ENCODE measurements at places on chromosomes 6 and 20.
A peak's percentile ranks its signal among the peaks of the same experiment; 100 is the strongest.

- H3K36me3 ChIP-seq: no peaks in the 10 kb centered on the region
- no peak overlapping the region for H3K27ac ChIP-seq
- no peaks in the 10 kb centered on the region for H3K27me3 ChIP-seq
- DNase-seq: no peak
Measured at GRCh38 chr6:38427492-38428210, 212.1 kb downstream of the BTBD9 start.

- H3K4me1 ChIP-seq: no peaks in the 10 kb centered on the region
- no peak for DNase-seq
- no peak overlapping the region for H3K27ac ChIP-seq
- H3K4me3 ChIP-seq: no peak overlapping the region
- no peaks in the 10 kb centered on the region for H3K36me3 ChIP-seq
- H3K27me3 ChIP-seq: no peaks in the 10 kb centered on the region
Measured at GRCh38 chr6:135121434-135121833, 59.7 kb upstream of the MYB start.

DNA sequence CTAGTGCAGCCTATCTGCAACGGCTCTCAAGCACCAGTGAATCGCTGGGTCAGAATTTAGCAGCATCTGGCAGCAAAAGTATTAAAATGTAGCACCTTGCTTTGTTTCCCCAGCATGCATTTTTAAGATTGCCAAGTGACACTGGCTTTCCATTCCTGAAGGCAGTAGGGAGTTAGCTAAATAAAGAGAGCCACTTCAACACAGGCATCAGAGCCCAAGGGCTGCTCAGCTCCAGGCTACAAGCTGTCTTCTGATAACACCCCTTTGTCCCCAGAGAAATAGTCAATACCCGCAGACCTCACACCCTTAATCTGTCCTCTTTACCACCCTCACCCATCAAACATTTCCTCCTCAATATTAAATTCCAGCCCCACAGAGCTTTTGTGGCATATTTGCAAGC, 19.7 kb upstream of the MDFI start:
- no peaks in the 10 kb centered on the region for H3K27me3 ChIP-seq
- no peaks in the 10 kb centered on the region for H3K36me3 ChIP-seq
- H3K4me1 ChIP-seq: no peaks in the 10 kb centered on the region

DNA sequence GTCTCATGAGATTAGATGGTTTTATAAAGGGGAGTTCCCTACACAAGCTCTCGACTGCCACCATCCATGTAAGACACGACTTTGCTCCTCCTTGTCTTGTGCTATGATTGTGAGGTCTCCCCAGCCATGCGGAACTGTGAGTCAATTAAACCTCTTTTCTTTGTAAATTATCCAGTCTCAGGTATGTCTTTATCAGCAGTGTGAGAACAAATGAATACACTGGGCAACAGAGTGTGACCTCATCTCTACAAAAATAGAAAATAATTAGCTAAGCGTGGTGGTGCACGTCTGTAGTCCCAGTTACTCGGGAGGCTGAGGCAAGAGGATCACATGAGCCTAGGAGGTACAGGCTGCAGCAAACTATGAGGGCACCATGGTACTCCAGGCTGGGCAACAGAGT, 51.3 kb downstream of the MDN1 start:
- peaks cover 20% of the 10 kb centered on the region for H3K36me3 ChIP-seq
- DNase-seq: no peak
- H3K4me3 ChIP-seq: no peak overlapping the region
- no peak overlapping the region for H3K27ac ChIP-seq
- no peaks in the 10 kb centered on the region for H3K27me3 ChIP-seq
- no peaks in the 10 kb centered on the region for H3K4me1 ChIP-seq

- H3K27ac ChIP-seq: peak overlapping the region; percentile 23
- H3K4me1 ChIP-seq: peaks cover 50% of the 10 kb centered on the region
- H3K36me3 ChIP-seq: peaks cover 8% of the 10 kb centered on the region
- DNase-seq: no peak
- no peaks in the 10 kb centered on the region for H3K27me3 ChIP-seq
- no peak overlapping the region for H3K4me3 ChIP-seq
Measured at GRCh38 chr6:154406301-154406700, 49.7 kb upstream of the IPCEF1 start.

- no peak for DNase-seq
- no peak within 1 kb of the TSS for H3K27ac ChIP-seq
- H3K4me3 ChIP-seq: no peak within 1 kb of the TSS
- no peaks in the 10 kb centered on the region for H3K4me1 ChIP-seq
Measured at GRCh38 chr6:109978174-109979032, at the start of gene GPR6. GPR6 (plus strand) TSS chr6:109978311; CDS start chr6:109979113, 802 bp downstream.

DNA sequence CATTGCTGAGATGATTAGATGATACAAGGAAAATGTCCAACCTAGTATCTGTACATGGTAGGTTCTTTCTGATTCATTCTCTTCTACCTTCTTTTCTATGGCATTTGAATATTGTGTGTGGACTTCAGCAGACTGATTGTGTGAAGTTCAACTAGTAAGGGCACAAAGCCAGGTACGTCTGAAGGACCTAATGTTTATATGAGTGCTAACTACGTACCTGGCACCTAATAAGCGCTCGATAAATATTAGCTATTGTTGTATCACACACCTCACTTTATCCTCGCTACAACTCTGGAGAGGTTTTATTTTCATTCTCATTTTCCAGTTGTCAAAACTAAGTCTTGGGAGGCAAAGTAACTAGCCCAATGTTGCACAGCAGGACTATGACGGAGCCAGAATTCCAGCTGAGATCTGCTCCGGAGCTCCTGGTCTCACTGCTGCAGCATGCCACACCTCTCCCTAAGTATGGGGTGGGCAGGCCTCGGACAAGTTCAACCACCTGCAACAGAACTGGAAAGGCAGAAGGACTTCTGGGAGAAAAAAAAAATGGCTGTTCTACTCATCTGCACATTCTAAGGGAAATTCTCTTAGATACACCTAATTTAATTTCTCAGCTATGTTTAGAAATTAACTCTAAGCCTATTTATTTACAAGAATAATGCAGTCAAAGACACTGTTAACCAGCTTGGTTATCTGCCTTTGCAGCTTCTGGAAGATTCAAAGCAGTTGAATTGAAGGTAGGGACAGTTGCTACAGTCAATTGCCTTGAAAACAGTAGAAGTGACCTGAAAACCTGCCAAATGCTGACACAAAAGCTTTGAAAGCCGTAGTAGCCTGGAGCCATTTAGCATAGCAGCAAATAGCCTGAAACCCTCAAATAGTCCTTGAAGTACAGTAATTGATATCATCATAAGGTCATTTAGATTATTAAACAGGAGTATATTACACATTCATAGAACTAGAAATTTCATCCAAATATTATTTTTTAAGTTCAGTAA, 165.0 kb downstream of the PDE7B start:
- no peaks in the 10 kb centered on the region for H3K36me3 ChIP-seq
- H3K4me1 ChIP-seq: no peaks in the 10 kb centered on the region
- H3K27me3 ChIP-seq: no peaks in the 10 kb centered on the region
- no peak overlapping the region for H3K4me3 ChIP-seq

GRCh38 chr6:33185654-33186187, 6.5 kb downstream of the COL11A2 start:
- H3K4me1 ChIP-seq: no peaks in the 10 kb centered on the region
- no peak overlapping the region for H3K27ac ChIP-seq
- DNase-seq: no peak
- no peaks in the 10 kb centered on the region for H3K27me3 ChIP-seq
- H3K4me3 ChIP-seq: no peak overlapping the region

DNA sequence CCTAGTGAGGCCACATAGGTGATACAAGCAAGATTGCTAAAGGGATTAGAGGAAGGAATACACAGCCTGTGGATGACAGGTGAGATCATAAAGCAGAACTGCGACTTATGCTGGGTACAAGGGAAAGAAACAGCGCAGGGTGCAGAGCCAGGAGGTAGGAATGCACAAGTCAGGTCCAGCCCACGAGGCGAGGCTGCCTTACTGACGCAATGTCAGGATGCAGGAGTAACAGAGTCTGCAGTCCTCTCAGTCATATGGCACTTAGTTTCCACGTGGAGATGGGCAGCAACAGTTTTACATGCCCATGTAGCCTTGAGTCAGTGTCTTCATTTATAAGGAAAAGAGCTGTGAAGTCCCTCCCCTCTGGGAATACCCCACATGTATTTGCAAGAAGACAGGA, 210.9 kb downstream of the SYNE1 start:
- no peak overlapping the region for H3K27ac ChIP-seq
- H3K4me1 ChIP-seq: peaks cover 6% of the 10 kb centered on the region
- H3K27me3 ChIP-seq: no peaks in the 10 kb centered on the region
- H3K4me3 ChIP-seq: no peak overlapping the region
- DNase-seq: no peak
- no peaks in the 10 kb centered on the region for H3K36me3 ChIP-seq

DNA sequence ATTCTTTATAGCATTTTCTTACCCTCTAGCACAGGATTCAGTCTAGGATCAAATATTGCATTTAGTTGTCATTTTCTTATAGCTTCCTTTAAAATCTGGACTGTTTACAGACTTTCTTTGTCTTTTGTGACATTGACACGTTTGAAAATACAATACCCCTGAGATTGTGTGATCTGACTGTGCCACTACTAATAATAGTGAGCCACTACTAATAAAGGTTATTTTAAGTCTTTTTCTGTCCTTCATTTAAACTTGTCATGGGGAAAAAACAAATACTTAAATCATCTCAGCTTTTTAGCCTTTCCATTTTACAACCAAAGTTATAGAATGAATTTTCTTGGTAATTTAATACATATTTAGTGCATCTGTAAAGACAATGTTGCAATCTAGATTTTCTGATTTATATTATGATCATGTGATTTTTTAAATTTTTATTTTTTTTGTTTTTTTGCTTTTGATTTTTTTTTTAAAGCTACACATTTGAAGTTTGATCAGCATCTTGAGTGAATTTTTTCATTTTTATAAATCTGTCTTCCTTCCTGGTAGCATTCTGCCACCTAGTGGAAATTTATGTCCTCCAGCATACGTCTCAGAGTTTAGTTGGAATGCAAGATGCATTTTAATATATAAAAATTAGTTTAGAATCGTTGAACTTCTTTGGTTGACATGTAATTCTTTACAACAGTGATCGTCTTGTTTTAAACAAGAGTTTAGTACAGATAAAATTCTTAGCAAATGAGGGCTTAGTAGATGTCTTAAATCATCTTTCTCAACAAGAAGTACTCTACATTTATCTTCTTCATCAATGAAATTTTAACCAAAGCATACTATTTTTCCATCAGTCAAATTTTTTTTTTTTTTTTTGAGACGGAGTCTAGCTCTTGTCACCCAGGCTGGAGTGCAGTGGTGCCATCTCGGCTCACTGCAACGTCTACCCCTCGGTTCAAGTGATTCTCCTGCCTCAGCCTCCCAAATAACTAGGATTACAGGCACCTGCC, 119.4 kb downstream of the NCOA3 start:
- DNase-seq: no peak
- no peaks in the 10 kb centered on the region for H3K4me1 ChIP-seq
- no peak overlapping the region for H3K27ac ChIP-seq
- H3K4me3 ChIP-seq: no peak overlapping the region

DNA sequence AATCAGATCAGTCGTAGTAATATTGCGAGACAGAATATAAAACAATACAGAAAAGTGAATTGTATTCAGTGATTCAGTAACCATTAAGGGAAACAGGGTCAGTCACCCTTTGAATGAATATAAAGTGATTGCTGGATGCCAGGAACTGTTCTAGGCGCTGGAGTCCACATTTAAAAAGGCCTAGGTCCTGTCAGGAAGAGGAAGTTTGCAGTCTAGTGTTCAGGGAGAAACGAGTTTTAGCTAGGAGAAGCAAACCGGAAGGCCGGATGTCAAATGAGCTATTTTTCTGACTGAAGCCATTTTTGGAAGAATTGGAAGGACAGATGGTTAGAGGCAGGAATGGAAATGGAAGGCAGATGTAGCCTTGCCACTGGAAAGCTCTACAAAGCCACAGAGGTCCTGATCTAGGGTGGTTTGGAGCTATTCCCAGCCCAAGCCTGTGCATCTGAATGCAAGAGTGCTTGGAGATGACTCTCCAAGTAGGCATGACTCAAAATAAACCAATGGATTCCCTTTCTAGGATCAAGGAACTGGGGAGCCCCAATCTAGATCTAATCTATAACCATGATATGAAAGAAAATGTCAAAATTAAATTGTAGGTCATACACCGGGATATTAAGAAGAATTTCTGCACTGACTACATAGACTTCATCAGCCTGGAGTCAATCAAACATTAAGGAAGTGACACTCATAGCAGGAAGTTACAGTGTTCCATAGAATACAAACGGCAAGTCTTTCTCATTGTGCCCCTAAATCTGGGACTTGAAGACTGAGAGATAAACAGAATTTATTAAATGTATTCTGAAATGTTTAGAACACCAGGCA, 36.8 kb upstream of the CDKAL1 start:
- H3K36me3 ChIP-seq: no peaks in the 10 kb centered on the region
- no peak for DNase-seq
- H3K27ac ChIP-seq: no peak overlapping the region
- no peaks in the 10 kb centered on the region for H3K4me1 ChIP-seq

DNA sequence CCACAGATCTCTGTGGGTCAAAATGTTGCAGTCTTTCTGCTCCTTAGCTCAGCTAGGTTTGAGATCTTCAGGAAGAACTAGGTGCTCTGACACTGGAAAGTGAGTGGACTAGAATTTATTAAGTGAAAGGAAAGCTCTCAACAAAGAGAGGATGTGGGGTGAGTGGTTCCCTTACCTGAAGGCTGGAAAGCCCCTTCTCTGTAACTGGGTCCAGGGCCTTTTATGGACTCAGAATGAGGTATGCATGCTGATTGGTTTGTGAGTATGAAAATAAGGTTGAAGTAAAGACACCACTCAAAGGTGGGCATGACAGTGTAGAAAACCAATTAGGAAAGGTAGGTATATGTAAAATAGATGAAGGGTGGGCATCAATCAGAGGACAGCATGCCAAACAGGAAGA, 485.5 kb downstream of the CD109 start:
- DNase-seq: no peak
- H3K4me1 ChIP-seq: no peaks in the 10 kb centered on the region
- H3K27ac ChIP-seq: no peak overlapping the region

GRCh38 chr6:135030532-135031178, 24.0 kb downstream of the HBS1L start:
- H3K4me3 ChIP-seq: no peak overlapping the region
- no peak for DNase-seq
- no peaks in the 10 kb centered on the region for H3K36me3 ChIP-seq
- H3K4me1 ChIP-seq: peaks cover 6% of the 10 kb centered on the region

GRCh38 chr6:150929416-150929815, 63.9 kb downstream of the MTHFD1L start:
- peaks cover 43% of the 10 kb centered on the region for H3K4me1 ChIP-seq
- H3K36me3 ChIP-seq: no peaks in the 10 kb centered on the region
- H3K27ac ChIP-seq: peak overlapping the region; percentile 11
- no peaks in the 10 kb centered on the region for H3K27me3 ChIP-seq

- H3K27ac ChIP-seq: no peak overlapping the region
- H3K27me3 ChIP-seq: no peaks in the 10 kb centered on the region
- no peak for DNase-seq
- no peaks in the 10 kb centered on the region for H3K36me3 ChIP-seq
Measured at GRCh38 chr20:39879296-39879695, 809.7 kb downstream of the MAFB start.

GRCh38 chr6:89044328-89045010, 36.1 kb upstream of the PNRC1 start:
- no peaks in the 10 kb centered on the region for H3K4me1 ChIP-seq
- DNase-seq: no peak
- H3K27me3 ChIP-seq: no peaks in the 10 kb centered on the region
- H3K36me3 ChIP-seq: no peaks in the 10 kb centered on the region
- H3K27ac ChIP-seq: no peak overlapping the region
